ENCODE measurements at places on chromosomes 1 and 21.

DNA sequence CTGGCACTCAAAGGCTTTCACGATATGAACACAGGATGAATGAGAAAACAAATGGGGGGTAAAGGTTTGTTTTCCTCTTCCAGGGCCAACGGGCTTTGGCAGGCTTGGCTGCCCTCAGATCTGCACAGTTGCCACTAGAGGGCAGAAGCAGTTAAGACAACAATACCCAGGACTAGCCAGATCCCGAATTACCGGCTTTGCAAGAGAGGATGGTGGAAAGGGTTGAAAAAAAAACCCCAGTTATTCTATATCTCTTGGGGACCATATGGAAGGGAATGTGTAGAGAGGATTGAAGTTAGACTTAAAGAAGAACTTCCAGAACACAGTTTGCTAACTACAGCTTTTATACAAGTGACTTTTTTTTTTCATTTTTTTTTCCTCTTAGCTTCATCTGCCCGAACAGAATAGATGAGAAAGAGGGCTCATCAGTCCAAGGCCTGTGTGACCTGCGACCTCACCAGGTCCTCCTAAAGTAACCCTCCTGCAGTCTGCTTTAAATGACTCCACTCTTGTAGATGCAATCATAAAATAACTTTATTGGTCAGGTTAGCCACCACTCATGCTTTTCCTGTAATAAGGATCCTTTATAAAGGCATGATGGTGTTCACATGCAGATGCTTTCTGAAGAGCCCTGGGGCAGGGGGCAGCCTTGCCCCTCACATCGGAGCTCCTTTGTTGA, 10.7 kb downstream of the FMOD start:
- DNase-seq = peak; percentile 79

- no peak for DNase-seq
These were observed 80.8 kb upstream of the HNRNPU start for GRCh38 chr1:244945109-244945671.

DNA sequence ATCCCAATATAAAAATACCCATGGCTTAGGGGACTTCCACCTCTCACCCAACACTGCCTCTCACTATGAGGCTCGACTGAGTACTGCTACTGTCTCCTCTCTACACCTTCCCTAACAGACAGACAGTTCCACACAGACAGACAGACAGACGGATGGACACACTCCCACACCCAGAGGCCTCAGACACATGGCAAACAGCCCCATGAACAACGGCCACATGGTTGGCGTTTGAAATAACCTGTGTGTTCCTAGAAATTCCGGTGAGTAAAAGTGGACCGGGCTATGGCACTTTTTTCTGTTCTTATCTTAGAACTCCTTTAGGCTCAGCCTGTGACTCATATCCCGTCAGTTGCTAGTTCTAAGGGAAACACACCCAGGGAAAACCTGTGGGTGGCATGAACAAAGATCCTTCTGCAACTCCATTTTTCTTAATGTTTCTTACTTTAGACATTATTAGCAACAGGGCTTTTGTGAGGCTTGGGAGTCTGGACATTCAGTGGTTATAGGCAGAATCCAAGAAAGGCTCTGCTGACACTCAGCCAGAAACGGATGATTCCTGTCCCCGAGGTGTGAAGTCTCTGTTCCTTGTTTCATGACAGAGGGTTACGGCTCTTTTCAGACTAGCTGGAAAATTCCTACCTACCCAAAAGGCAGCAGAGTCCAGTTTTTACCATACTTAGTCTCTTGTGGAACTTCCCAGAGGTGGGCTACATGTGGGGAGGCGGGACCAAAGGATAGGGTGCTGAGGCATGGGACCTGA, 90.5 kb upstream of the TLR5 start:
- peak; percentile 61 for DNase-seq

- DNase-seq = no peak
These were observed 385.6 kb upstream of the ST6GALNAC5 start for GRCh38 chr1:76481672-76482071.

- no peak for DNase-seq
These were observed 40.2 kb downstream of the EDN2 start for GRCh38 chr1:41444246-41444645.

DNA sequence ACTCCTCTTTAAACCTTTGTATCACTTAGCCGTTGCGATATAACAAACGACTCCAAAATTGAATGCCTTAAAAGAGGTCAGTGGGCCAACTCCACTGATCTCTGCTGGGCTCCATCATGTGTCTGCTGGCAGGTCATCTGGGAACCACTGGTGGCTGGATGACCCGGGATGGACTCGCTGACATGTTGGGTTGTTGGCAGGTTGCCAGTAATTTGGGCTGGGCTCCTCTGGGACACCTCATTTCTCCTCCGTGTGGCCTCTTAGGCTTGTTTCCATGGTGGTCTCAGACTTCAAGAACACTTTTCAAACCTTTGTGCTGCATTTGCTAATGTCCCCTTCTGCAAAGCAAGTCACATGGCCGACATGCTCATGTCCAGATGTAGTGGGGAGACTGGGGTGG, 139.3 kb upstream of the POU3F1 start:
- no peak for DNase-seq

GRCh38 chr21:15775291-15775690, 45.5 kb downstream of the USP25 start:
- no peak for DNase-seq

- DNase-seq = no peak
These were observed 90.7 kb upstream of the DUSP10 start for GRCh38 chr1:221832617-221833016.

GRCh38 chr1:17472814-17473213, 33.3 kb upstream of the RCC2 start:
- no peak for DNase-seq

GRCh38 chr1:110012100-110012780, 22.2 kb upstream of the STRIP1 start:
- DNase-seq = no peak

DNA sequence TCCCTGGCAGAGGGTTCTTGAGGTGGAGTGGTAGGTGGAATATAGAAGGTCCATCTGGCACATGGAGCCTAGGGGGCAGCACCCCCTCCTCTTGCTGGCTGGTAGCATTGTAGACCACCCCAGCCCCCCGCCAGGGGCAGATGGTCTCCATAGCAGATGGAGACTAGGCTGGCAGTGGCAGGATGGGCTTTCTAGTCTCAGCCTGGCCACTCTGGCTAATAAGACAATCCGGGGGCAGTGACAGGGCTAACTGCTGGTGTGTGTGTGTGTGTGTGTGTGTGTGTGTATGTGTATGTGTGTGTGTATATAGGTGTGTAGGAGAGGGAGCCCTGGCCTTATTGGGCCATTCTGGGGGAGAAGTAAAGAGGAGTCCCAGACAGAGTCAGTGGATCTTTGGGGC, 16.1 kb downstream of the UTP11 start:
- DNase-seq = no peak

GRCh38 chr1:21514245-21514644, 5.0 kb downstream of the ALPL start:
- DNase-seq = no peak

GRCh38 chr1:22888320-22889075, 84.2 kb downstream of the LACTBL1 start:
- peak; percentile 64 for DNase-seq

DNA sequence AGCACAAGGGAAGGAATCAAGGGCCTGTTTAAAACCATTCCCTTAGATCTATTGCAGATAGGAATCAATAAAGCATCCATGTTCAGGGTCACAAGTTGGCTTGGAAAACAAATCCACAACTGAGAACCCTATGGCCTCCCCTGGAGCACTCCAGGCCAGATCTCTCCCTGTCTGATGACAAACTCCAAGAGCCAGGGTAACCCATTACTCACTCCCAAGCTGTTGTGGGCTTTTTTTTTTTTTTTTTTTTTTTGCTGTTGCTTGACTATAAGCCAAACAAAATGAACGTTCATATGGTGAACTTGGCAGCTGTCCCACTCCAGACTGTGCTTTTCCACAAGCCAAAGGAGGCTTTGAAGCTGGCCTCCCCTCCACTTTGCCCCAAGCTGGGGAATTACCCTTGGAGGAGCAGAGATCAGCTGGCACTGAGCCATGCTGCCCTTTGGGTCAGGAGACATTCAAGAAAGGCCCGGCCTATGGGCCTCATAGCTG, 35.7 kb upstream of the VAV3 start:
- peak; percentile 26 for DNase-seq

- no peak for DNase-seq
These were observed 35.9 kb downstream of the MAP3K7CL start for GRCh38 chr21:29166323-29166722.

DNA sequence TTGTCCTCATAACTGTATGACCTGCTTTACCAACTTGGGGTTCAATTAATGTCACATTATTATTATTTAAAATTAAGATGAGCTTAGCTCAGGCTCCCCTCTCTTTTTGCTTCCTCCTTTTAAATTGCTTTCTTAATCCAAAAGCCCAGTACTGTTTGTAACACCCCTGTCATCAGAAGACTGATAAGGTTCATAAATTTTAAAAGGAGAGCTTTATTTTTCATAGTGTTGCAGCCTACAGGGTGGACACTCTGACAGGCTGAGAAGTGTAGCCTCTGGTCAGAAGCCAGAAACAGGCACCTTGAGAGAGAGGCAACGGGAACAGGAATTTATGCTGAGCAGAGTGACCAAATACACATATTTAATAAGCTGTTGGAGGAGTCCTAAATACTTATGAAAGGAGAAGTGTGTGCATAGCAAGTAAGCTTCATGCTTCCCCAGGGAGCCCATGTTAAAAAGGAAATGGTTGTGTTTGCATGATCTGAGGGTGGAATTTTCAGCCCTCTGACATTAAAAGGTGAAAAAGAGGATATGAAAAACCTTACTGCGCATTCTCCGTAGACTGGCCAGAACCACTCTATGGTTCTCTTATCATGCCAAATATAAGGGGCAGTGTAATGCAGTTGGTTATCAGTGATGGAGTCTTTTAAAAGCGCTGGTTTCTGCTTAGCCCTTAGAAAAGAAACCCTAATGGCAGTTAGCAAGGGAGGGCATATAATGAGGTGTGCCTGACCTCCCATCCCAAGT, 30.5 kb upstream of the FGGY start:
- no peak for DNase-seq

GRCh38 chr21:32350211-32350980, 42.4 kb downstream of the URB1 start:
- no peak for DNase-seq

DNA sequence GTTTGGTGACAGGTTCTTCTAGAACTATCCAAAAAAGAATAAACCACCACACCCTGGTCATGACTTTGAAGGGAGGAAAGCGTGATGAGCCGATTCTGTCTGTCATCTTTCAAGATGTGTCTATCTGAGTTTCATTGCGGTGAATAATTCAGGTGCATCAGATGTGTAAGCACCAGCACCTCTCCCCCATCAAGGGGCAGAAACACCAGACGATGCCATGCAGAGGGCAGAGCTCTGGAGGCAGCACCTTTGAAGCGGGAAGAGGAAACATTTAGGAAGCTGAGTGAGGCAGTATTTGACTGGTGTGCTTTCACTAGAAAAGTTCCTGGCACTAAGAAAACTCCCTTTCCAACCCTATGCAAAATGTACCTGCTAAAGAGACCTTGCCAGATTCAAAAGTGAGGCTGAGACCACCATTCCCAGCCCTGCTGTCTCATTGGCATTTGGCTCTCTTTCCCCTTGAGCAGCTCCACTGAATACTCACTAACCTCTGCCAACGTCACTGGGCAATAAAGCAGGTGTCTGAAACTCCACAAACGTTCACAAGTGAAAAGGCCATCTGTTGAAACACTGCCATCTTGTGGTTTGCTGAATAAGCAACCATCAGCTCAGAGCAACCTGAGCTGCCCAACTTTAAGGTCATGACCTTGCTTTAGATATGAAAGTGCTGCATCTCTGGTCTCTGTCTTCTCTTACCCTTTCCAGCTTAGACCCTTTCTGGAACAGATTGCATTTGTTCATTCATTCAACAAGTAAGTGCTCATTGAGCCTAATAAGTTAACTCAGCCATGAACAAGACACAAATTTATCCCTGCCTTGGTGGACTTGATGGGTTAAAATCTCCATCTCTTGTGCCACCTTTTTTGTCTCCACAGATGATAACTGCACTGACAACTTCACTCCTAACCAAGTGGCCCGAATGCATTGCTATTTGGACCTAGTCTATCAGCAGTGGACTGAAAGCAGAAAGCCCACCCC, 228.6 kb downstream of the PAPPA2 start:
- peak; percentile 60 for DNase-seq

DNA sequence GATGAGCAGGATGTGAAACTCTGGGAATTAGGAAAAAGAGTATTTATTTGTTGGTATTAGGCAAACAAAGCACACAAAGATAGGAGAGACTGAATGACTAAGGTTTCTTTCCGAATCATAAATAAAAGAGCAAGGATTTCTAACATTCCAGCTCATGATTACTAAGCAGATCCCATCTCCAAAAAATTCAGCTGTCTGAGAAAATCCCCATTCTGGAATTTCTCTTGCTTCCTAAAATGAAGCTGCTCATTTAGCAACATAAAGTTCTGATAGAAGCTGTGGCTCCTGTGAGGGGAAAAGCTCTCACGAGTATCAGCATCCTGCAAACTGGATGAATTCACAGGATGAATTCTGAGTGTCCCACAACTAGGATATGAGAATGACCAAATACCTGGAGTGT, 6.7 kb upstream of the SH2D5 start:
- peak; percentile 86 for DNase-seq

DNA sequence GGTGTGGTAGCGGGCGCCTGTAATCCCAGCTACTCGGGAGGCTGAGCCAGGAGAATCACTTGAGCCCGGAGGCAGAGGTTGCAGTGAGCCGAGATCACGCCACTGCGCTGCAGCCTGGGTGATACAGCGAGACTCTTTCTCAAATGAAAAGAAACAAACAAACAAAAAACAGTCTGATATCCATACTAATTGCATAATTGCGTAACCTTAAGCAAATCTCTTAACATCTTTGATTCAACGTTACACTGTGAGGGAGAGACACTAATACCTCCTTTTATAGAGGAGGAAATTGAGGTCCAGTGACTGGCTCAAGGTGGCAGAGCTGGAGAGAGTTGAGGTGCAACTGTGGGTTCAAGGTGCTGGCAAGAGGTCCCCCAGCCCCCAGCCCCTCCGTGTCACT, 12.6 kb upstream of the COX20 start:
- no peak for DNase-seq

DNA sequence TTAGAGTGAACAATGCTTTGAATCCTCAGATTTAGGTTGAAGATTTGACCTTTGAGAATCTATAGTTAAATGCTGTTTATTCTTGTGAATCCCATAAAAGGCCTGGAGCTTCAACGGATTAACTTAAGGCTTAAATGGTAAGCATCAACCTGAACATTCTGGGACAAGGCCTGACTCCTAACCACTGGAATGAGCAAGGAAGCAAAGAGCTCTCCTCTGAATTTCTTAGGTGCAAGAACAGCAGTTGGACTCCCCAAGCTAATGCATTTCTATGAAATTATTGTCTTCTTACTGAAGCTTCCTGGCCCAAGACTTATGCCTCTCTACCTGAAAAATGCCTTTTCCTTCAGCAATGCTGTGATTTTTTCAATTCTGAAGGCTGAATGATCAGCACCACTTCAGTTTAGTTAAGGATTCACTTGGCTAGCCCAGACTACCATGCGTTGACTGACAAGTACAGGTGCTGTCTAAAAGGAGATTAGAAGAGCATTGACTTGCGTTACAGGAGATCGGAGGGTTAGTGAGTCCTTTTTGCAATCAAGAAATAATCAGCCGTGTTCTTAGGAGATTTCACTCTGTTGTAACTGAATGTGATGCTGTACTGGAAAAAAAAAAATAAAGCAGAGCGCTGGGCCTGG, 178.5 kb downstream of the ZC3H11B start:
- DNase-seq = no peak

GRCh38 chr1:212466898-212467650, 34.4 kb downstream of the NENF start:
- no peak for DNase-seq

GRCh38 chr1:63914241-63914640, 140.4 kb downstream of the ROR1 start:
- no peak for DNase-seq

GRCh38 chr21:25939396-25939761, 204.6 kb downstream of the GABPA start:
- DNase-seq = no peak

Measured in AG10803 (cell line).